ENCODE measurements at places on chromosomes 16 and 17.

- DNase-seq = no peak
These were observed 75.6 kb upstream of the HNF1B start for GRCh38 chr17:37820313-37820994.

GRCh38 chr17:63317166-63317840 is 128.8 kb downstream of the CYB561 start:
- no peak for DNase-seq

- DNase-seq = no peak
These were observed 60.1 kb upstream of the TMEM132E start for GRCh38 chr17:34519282-34519681.

- DNase-seq = no peak
These were observed 67.7 kb downstream of the SMG6 start for GRCh38 chr17:2235792-2236366.

DNA sequence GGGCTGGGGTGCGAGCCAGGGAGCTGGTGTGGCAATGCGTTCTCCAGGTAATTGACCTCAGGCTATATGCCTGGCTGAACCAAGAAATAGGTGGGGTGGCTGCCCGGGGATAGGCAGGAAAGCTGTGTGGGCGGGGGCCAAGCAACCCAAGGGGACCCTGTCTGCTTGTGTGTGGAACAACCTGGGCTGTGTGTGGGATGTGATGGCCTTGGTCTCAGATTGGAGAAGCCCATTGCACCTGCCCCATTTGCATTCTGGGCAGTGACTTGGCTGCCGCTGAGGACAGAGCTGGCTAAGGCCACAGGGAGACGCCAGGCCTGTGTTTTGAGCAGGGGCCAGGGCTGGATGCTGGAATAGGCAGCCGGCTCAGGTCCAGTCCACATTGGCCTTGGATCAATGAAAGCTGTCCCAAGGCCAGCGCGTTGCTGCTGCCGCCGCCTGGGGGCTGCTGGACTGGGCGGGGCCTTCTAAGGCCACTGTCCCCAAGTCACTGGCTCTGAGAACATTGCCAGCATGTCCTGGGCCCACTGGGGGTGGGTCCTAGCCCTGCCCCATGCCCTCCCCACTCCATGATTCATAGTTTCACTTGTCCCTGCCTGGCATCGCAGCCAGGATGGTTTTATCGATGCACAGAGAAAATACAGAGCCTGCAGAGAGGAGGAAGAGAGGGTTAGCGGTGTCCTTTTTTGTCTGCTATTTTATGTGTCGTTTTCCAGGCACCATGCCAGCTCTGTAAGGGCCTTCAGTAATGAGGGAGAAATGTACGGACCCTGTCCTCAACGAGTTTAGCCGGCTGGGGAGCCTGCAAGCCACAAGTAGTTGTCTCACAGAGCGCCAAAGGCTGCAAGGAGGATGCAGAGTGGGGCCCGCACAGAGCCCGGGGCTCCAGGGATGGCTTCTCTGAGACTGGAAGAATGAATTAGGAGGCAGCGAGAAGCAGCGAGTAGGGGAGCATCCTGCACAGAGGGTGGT is 43.9 kb downstream of the NKD1 start:
- peak; percentile 59 for DNase-seq

DNA sequence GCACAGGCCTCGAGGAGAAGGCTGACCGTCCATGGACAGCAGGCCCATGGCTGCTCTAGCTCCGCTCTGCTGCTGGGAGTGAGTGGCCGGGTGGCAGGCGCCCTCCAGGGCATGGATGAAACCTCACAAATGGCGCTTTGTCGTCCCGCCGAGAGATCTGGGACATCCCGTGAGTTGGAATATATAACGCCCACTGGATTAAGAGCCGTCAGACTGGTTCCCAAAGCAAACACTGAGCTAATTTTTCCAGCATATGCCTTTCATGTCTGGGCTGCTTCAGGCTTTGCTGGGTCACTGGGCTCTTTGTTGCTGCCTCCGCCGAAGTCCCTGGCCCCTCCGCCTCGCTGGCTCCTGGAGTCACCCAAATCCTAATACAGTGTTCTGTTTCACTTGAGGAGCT is 266.3 kb downstream of the FOXL1 start:
- no peak for DNase-seq

DNA sequence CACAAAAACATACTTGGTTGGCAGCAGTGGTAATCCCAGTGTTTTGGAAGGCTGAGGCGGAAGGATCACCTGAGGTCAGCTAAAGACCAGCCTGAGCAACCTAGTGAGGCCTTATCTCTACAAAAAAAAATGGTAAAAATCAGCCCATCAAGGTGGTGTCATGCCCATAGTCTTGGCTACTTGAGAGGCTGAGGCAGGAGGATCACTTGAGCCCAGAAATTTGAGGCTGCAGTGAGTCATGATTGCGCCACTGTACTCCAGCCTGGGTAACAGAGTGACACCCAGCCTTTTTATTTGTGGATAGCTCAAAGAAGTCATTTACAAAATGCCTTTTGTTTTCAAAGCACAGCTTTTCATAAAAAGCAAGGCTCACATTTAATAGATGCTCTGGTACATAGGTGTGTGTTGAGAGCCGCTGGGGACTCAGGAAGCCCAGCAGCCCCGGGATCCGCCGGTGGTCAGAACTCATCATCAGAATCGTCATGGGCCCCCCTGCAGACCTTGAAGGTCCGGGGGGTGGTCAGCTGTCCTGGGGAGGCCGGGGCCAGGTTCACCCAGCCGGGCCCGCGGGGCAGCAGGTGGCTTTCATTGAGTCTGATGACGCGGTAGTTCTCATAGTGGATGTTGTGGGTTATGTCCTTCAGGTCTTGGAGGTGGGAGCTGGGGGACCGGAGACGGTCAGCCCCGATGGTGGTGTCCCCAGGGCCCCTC is 10.5 kb upstream of the ZNF500 start:
- no peak for DNase-seq
